ENCODE measurements at places on chromosomes 16 and 17.

- no peak for DNase-seq
These were observed 2.4 kb downstream of the NATD1 start for GRCh38 chr17:21250854-21251253.

DNA sequence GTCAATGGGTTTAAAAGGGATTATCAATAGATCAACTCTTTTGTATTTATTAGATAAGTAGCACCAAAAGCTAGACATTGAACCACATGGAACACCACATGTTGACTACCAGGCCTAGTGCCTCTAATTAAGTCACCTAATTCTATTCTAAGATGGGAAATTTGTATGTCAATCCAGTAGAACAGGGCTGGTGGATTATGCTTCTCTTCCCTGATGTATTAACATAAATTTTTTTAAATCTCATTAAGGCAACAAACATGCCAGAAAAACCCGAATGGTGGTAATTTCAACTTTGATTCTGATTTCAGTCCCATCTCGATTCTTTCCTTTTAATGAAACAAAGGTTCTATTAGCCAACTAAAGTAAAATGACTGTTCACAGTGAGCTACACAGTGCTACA lies 92.6 kb downstream of the KANSL1 start:
- DNase-seq, result no peak

DNA sequence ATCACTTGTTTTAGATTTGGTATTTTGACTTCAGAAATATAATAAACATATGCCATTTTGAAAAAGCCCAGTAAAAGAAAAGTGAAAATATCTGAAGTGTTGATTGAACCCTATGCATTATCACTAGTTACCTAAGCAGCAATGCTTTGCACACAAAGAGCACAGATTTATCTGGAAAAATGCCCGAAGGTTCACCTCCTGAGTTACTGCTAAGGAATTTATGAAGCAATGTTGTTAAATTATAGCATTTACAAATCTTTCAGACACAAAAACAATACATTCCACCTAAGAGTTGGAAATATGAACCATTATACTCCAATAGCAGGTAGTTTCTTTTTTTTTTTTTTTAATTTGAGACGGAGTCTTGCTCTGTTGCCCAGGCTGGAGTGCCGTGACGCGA lies 38.9 kb upstream of the GHDC start:
- DNase-seq, result no peak

DNA sequence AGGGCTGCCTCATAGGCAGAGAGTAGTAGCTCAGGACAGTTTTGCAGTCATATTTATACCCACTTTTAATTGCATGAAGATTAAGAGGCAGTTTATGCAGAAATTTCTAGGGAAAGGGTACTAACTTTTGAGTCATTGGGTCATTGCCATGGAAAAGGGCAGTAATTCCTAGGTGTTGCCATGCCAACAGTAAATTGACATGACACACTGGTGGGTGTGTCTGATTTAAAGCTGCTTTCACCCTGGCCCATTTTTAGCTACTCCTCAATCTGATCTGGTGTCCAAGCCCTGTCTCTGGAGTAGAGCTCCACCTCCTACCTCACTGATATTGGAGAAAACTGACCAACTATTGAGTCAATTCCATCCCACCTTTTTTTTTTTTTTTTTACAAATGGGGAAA lies 161.5 kb upstream of the ZKSCAN2 start:
- DNase-seq, result no peak

- DNase-seq, result peak; percentile 23
These were observed 14.2 kb upstream of the LASP1NB start for GRCh38 chr17:38911081-38911730.

- no peak for DNase-seq
These were observed 255.0 kb downstream of the CBLN1 start for GRCh38 chr16:49026566-49027181.

DNA sequence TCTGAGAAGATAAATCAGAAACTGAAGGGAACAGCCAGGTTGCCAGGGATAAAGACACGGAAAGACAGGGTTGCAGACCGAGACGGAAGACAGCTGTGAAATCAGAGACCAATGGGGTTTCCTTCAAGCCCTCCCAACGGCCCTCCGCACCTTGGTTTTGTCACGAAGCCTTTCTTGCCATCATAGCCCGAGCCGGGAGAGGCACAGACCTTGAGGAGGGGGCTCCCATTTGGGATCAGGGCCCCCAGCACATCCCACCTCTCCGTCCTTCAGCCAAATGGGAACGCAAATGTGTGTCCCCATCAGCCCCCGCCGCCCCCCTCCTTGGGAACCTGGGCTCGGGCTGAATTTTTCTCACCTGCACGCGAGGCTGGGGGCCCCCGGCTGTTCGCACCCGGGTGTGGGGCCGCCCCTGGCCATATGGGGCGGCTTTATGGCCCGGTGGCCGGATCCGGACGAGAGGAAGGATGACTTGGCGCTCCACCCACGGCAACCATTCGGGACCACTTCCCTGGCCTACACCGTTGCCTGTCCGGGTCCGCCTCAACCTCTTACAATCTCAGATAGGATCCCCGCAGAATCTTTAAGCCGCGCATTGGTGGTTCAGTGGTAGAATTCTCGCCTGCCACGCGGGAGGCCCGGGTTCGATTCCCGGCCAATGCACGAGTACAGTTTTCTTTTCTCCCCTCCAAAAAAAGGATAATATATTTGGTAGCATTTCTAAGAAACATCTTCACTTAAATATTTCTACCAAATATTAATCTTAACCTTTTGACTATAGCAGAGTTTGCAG lies 1.4 kb upstream of the HES7 start:
- DNase-seq, result peak; percentile 88

DNA sequence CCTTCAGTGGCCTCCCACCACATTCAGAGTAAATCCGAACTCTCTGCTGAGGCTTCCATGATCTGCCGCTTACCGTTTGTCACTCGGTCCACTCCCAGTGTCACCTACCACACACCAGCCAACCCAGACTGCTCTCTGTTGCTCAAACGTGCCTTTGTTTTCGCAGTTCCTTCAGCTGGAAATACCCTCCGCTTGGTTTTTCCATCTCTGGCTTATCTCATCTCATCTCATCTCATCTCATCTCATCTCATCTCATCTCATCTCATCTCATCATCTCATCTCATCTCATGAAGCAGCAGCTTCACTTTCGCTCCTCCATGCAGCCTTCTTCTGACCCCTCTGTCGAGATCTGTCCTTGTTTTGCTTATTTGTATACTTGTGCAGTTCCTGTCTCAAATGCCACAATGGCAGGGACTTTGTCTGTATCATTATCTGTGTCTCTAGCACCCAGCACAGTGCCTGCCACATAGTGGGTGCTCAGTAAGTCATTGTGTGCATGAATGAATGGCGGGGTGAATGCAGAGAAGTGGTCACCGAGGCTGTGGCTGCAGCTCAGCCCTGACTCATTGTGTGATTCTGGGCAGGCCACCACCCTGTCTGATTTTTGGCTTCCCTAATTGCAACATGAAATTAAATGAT lies 3.8 kb upstream of the SNX20 start:
- no peak for DNase-seq

- DNase-seq, result no peak
These were observed 81.0 kb downstream of the RPTOR start for GRCh38 chr17:80625627-80626026.

DNA sequence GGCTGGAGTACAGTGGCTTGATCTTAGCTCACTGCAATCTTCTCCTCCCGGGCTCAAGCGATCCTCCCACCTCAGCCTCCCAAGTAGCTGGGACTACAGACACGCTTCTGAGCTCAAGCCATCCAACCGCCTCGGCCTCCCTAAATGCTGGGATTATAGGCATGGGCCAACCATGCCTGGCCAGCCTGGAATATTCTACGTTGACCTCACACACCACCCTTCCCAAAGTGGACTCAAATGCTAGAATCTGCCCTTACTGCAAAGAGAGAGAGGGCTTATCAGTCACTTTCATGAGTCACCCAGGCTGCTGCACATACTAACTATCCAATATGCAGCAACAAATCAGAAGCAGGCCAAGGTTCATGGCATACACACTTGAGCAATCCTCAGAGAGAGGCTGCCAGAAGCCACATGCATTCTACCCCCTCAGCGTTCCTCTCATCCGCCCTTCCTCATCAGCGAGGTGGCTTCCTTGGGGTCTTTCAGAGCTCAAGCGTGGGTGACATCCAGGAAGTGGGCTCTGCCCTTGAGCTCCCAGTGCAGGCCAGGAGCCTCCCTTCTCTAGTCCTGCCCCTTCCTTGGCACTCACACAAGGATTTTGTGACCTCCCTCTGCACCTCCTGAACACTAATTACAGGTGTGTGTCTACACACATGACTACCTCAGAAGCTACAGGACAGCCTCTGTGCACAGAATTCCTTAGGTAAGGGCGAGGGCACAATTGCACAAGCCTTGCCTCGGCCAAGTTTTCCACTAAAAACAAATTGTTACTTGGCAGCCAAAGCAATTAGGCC lies 24.8 kb upstream of the SIAH1 start:
- DNase-seq, result no peak

- no peak for DNase-seq
These were observed 51.1 kb upstream of the SLC47A1 start for GRCh38 chr17:19482576-19482975.

DNA sequence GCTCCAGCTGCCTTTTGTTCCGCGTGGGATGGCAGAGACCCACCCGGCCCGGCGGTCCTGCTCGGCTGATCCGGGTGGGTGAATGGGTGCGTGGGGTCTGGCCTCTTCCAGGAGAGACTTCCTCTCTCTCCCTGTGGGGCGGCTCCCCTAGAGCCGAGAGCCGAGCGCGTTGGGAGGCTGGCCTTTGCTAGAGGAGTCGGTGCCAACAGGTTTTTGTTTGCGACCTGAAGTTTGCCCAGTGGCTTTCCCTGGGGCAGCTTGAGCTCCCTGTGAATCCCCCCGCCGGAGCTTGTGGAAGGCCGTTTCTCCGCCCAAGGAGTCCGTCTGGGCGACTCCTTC lies 970 bp downstream of the EPN2 start:
- DNase-seq, result peak; percentile 58

DNA sequence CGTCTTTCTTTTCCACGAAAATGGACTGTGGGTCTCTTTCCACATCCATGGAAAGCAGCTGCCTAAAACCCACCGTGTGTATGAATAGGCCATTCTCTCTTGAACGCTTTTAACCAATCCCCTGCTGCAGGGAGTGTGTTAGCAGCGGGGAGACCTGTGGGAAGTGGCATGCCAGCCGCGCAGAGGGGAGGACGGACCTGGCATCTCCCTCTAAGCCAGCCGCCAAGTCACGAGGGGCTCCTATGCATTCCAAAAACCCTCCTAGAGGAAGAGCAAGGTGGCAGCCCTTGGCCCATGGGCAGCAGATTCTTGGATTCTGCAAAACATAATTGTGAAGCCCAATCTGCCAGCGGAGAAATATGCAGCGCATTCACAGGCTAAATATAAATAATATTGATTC lies 15.4 kb downstream of the RBFOX3 start:
- DNase-seq, result no peak

GRCh38 chr17:3911271-3912053 lies 4.8 kb downstream of the P2RX1 start:
- DNase-seq, result peak; percentile 59

GRCh38 chr17:58303971-58304749 lies 23.4 kb upstream of the MPO start:
- peak; percentile 90 for DNase-seq

GRCh38 chr16:30358990-30359870 lies 4.1 kb upstream of the CD2BP2 start:
- no peak for DNase-seq

DNA sequence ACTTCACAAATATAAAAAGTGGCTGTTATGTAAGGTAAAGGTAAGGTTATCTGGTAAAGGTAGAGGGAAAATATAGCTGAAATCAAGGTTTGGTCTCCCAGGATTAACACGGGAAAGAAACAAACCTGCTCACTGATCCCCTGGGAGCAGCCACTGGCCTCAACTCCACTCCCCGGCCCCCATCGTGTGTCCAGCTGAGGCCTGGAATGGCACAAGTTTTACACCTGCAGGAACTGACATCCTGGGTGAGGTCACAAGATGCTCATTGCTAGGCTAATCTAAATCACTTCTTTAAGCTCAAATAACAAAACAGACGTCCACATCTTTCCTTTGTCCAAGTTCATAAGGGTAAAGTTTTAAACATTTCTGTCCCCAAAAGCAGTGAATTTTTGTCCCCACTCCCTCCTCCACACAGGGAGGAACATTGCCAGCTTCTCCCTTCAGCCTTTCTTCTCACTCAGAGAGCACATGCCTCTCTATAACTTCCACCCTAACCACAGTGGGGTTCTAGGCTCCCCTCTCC lies 46.3 kb downstream of the ERN1 start:
- no peak for DNase-seq

DNA sequence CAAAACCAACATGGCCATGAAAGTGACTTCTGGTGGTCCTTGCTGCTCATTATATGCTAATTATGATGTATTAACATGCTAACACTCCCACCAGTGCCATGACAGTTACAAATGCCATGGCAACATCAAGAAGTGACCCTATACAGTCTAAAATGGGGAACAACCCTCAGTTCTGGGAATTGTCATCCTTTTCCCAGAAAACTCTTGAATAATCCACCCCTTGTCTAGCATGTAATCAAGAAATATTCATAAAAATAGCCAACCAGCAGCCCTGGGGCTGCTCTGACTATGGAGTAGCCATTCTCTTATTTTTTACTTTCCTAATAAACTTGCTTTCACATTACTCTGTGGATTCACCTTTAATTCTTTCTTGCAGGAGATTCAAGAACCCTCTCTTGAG lies 35.9 kb downstream of the DNAJA2 start:
- no peak for DNase-seq

GRCh38 chr17:3903881-3904290 lies 11.0 kb upstream of the CAMKK1 start:
- no peak for DNase-seq

DNA sequence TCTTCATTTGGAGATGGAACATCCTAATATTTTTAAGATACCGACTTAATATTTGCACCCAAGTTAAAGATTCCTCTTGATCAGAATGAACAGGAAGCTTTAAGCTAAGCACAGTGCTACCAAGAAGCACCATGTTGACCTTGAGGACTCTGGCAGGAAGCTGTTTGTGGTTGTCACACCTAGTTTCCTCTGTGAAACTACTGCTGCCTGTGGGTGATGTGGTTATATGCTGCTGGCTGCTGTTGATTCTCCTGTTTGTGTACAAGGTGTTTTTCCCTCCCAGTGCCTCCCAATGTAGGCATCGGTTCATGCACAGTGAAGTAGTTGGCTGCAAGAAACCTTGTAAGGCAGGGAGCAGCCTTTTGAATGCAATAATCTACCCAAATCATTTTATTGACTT lies 23.4 kb downstream of the RBL2 start:
- no peak for DNase-seq

DNA sequence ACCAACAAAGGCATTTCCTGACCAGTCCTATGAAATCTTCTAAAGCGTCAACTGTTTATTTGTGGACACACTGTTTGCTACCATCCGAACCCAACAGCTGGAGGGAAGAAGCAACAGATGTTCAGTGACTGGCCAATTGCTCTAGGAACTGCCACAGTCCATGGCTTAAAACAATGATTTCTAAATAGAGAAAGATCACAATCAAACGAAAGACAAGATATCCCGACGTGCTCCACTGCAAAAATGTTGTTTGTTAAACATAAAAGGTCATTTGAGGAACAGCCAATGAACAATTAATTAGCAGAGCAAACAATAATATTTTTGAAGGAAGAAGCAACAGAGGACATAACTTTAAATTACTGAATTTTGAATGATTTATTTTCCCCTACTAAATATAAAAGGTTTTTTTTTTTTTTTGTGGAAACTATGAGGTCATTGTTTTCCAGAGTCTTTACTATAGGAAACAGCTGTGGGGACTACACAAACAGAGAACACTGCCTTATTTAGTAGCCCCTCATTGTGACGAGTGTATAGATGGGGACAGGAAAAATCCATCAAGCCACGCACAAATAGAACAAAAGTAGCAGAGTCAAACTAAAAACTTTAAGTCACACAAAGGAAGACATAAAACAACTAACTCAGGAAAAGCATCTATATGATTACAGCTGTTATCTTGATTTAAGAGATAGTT lies 17.2 kb downstream of the USP31 start:
- DNase-seq, result no peak

- no peak for DNase-seq
These were observed 168.9 kb upstream of the MAF start for GRCh38 chr16:79769270-79769927.
